Stimulated activated CD8-positive, alpha-beta memory T cell treated with anti-CD3 and anti-CD28 coated beads, Interleukin-4, amount 100 ng/mL, for 1 hour (primary cell): ENCODE measurements at places on chromosomes 11 and 22.

GRCh38 chr11:30960387-30960992 is 374.3 kb upstream of the MPPED2 start:
- DNase-seq: no peak

- no peak for DNase-seq
Measured at GRCh38 chr22:27507935-27508526, 293.5 kb downstream of the MN1 start.

DNA sequence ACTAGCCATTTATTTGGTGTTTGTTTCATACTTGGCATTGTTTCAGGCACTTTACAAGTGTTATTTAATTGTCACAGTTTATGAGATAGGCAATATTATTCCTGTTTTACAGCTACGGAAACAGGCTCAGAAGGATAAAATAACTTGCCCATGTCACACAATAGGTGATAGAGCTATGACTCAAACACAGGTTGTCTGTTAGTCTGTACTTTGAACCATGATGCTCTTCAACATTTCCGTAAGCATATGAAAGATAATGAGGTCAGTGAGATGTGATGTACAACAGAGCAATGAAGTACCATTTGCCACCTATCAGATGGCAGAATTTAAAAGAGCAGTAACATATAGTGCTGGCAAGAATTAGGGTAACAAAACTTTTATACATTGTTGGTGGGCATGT is 15.3 kb downstream of the TUG1 start:
- no peak for DNase-seq

- no peak for DNase-seq
Measured at GRCh38 chr11:63672936-63673539, 1.9 kb upstream of the ATL3 start.

GRCh38 chr11:1931341-1932104 is 12.0 kb downstream of the TNNT3 start:
- no peak for DNase-seq

DNA sequence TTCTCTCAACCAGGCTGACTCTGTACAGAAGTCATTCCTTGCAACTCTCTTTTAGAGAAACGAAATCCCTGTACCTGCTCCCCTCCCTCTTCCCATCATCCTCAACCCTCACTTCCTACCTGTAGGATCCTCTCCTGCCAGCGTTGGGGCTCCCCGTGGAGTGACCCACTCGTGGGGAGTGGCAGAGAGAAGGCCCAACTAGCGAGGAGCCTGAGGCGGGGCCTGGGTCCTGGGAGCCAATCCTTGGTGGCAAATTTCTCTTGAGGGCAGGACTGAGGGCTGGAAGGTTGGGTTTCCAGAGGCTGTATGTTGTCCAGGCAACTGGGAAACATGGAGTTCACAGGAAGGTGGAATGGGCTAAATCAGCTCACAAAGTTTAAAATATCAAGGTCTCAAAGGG is 10.4 kb downstream of the NHERF4 start:
- DNase-seq: no peak

DNA sequence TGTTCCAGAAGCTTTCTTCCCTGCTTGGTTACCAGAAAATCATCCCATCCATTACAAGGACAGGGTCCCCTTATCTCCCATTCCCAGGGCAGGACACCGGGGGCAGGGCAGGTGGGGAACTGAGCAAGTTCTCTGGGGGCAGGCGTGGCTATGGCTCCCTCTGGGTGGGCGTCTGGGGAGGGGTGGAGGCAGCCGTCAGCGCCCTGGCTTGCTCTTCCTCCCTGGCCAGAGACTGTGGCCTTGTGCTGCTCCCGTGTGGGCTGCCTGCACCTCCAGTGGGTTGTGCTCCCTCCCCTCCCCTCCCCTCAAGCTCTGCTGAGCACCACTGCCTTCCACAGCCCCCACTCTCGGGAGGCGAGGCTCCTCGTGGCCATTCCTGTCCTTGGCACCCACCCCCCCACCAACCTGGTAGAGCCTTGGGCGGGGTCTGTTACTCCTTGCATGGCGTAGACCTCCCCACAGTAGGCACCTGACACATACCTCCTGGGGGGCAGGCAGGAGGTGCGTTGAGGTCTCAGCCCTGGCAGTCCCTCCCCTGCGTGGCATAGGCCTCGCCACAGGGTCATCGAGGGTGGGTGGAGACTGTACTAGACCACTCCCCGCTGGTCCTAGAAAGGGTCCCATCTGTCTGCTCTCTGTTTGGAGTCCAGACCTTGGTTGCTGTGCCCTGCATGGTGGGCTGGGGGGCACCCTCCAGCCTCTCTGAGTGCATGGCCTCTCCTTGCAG is 24.2 kb upstream of the PPP6R3 start:
- DNase-seq: no peak

DNA sequence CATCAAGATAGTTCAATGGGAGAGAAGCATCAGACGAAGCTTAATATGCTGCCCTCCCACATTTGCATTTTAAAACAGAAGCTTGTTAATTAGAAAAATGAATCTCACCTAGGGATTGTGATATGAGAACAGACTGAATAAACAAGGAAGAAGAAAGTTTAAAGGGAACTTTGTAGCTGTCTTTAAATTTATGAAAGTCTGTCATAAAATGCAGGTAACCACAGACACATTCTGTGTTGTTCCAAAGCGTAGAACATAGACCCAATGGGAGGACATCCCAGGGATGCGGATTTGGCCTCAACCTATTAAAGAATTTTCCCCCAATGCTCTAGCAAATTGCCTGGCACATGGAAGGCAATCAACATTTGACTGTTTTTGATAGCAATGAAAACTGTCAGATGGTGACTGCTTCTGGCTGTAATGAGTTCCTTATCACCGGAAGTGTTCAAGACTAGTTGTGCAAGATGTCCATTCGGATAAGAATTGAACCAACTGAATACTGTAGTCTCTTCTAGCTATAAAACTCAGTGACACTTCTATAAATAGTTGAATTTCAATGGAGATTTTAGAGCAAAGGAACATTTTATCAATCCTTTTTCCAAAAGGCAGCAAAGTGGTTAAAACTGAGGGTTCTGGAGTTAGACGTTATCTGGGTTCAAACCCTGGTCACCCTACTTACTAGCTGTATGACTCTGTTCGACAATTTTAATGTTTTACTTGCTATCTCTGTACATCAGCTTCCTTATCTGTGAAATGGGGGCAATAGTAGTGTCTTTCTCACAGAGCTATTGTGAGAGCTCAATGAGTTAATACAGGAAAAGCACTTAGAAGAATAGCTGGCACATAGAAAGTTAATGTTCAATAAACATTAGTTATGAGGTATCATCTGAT is 64.9 kb downstream of the LIF start:
- DNase-seq: no peak

DNA sequence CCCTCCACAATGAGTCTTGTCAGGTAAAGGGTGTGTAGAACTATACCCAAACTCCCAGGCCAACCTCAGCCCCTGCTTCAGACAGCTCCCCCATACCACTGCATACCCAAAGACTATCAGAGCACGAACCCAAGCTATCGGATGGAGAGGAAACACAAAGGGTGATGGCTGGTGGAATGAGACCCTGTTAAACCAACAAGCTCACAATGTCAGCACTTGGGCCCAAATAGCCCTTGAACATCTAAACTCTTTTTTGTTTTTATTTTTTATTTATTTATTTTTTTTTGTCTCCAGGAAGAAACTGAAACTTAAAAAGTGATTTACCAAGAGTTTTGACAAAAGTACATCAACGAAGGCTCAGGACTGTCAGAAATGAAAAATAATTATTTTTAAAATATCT is 10.6 kb downstream of the DGCR2 start:
- DNase-seq: no peak

DNA sequence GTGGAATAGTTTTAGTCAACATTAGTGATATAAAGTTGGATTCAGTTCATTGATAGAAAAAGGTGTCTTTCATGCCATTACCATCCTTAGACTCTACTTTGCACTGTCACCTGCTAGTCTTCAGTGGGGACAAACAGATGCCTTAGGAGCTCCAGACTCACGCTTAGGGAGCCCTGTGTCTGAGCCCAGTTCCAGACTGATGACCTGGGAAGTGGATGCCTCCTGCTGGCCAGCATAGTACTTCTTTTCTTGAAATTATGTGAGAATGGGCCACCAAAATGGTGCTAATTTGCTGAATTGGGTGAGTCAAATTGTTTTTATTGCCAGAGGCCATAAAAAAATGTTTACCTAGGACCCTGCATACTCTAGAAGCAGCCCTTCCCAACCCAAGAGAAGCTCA is 53.9 kb downstream of the NOX4 start:
- DNase-seq: no peak

- no peak for DNase-seq
Measured at GRCh38 chr11:1305501-1306056, 3.9 kb downstream of the TOLLIP start.

GRCh38 chr11:128772814-128773213 is 78.9 kb downstream of the FLI1 start:
- peak; percentile 17 for DNase-seq

DNA sequence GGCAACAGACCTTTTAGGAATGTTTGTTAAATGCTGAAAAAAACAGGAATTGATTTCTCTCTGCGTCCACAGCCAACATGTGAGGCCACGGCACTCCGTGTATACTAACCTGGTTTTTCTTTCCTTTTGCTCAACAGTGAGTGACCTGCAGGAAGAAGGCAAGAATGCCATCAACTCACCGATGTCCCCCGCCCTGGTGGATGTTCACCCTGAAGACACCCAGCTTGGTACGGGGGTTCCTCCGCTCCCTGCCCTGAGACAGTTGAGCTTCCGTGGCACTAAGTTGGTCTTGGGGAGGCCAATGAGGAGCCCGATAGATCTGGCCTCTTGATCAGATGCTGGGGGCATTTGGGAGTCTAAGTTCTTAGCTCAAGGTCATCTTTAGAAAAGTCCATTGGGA is 69.7 kb downstream of the PARVB start:
- no peak for DNase-seq
